ENCODE measurements at places on chromosomes 1 and 21.

DNA sequence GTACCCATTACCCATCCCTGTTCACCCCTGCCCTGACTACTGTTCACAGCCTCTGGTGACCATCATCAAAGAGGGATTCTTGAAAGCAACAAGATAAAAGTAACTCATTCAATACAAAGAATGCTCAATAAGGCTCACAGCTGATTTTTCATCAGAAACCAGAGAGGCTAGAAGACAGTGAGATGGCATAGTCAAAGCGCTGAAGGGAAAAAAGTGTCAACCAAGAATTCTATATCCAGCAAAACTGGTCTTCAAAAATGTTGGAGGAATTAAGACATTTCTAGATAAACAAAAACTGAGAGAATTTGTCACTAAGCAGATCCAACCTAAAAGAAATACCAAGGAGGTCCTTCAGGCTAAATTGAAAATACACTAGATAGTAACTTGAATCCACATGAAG lies 27.1 kb downstream of the CSF1 start:
- DNase-seq = no peak

DNA sequence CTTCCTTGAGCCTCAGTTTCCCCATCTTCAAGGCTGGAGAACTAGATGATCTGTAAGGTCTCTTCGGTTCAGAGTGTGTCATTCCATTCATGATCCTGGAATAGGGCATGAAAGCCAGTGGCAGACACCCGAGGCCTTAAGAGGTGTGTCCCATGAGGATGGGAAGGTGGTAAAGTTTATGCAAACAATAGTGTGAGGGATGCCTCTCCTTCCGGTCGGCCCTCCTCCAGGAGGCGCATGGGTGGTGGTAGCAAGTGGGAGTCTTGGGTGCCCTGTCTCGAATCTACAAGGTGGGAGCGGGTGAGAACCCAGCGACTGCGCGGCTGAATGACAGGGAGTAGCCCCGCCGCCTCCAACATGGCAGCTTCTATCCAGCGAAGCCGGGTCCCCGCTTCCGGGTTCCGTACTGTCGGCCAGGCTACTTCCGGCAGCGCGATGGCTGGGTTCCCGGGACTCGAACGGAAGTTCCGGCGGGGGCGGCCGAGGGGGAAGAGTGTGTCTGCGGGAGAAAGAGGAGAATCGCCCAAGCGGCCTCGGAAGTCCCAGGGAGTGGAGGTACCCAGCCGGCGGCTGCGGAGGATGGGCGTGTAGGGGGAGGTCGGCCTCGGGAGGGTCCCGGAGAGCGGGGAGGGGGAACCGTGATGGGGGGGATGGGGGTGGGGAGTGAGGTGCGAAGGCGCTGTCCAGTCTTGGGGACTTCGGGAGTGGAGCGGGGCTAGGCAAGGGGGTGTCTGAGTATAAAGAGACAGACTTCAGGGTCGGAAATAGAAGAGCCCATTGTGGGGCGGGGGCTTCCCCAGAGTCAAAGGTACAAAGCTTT lies at the start of gene LYPLA2:
TSS of gene LYPLA2 (plus strand) at position 450 of the 820 bp plus-strand sequence. CDS start 1,538 bp downstream, outside the sequence.
- peak; percentile 74 for DNase-seq

DNA sequence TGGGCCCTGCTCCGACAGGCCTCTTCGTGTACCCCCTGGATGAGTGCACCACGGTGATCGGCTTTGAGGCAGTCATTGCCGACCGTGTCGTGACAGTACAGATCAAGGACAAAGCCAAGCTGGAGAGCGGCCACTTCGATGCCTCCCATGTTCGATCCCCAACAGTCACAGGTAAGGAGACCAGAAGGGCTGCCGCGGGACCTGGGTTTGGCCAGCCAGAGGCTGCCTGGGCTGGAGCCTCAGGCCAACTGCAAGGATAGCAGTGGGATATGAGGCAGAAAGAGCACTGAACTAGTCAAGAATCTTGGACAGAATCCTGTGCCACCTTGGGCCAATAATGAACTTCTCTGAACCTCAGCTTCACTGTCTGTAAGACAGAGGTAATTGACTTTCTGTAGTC lies 22.1 kb downstream of the VWA5B1 start:
- DNase-seq = no peak

DNA sequence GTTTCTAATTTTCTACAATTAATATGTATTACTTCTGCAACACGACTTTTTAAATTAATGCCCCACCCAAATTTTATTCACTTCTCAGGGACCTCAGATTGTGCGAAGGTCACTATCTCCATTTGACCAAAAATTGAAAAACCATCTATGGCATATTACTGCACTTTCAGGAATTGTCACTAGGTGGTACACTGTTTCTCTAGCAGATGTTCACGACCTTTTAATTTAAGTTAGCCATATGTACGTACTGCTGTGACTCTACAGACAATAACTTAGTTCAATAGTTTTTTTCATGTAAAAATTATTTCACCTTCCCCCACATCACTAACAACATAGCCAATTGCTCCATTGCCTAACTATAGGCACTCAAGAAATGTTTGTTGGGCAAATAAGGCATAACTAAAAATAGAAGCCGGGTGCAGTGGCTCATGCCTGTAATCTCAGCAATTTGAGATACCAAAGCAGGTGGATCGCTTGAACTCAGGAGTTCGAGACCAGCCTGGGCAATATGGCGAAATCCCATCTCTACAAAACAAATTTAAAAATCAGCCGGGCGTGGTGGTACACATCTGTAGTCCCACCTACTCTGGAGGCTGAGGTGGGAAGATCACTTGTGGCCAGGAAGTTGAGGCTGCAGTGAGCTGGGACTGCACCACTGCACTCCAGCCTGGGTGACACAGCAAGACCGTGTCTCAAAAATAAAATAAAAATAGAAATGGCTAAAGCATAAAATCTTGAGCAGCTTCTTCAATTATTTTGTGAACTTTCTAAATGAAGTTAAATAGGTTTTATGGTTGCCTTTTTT lies 75.7 kb upstream of the PKN2 start:
- no peak for DNase-seq

DNA sequence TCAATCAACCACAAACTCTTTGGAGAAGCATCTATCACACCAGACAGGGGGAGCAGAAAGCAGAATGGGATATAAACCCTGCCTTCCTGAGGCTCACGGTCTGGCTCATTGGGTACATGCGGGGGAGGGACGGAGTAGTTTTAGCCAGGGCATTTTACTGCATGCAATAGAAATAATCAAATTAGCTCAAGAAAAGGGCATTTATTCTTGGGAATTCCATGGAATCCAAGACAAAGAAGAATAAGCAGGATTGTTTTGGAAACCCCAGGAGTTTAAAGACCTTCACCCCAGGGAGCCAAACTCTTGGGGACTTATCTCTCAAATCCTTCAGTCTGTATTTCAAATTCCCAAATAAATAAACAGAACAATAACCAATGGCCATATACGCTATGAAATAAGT lies 5.2 kb upstream of the KAZN start:
- no peak for DNase-seq

GRCh38 chr1:233905416-233906051 lies 1.1 kb downstream of the SLC35F3 start:
- DNase-seq = no peak

GRCh38 chr1:149949911-149950310 lies 13.2 kb upstream of the MTMR11 start:
- no peak for DNase-seq

- peak; percentile 49 for DNase-seq
Observed at GRCh38 chr1:26035959-26036755, 9.8 kb downstream of the SLC30A2 start.

GRCh38 chr1:172135076-172135672 lies 285.3 kb upstream of the C1orf105 start:
- no peak for DNase-seq
